ENCODE measurements at places on chromosomes 1 and 21.

- DNase-seq: no peak
Measured at GRCh38 chr1:170556917-170557316, 25.0 kb downstream of the GORAB start.

DNA sequence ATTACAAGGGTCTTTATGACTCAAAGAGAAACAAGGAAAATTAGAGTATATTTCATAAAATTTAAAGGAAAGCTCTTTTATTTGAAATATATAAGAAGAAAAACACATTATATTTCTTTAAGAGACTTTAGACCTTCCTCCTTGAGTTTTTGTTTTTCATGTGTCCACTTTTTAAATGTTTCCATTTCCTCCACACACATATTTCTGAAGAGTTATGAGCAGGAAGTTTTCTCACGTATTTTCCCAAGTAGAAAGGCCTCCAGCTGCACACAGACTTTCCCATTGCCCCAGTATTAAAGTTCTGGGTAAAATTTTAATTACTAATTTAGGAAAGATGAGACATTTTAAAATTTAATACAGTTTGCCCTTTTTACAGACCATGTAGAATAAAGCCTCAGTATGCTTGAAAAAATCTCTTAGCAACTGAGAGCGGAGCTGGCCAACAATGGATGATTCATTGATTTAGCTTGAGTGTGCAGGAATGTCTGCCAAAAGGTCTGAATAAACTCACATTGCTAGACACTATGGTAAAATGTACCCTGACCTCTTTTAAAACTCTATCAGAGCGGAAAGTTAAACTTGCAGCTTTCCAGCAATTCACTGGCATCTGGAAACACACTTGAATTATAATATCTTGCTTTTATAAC, 57.9 kb downstream of the DDAH1 start:
- no peak for DNase-seq

DNA sequence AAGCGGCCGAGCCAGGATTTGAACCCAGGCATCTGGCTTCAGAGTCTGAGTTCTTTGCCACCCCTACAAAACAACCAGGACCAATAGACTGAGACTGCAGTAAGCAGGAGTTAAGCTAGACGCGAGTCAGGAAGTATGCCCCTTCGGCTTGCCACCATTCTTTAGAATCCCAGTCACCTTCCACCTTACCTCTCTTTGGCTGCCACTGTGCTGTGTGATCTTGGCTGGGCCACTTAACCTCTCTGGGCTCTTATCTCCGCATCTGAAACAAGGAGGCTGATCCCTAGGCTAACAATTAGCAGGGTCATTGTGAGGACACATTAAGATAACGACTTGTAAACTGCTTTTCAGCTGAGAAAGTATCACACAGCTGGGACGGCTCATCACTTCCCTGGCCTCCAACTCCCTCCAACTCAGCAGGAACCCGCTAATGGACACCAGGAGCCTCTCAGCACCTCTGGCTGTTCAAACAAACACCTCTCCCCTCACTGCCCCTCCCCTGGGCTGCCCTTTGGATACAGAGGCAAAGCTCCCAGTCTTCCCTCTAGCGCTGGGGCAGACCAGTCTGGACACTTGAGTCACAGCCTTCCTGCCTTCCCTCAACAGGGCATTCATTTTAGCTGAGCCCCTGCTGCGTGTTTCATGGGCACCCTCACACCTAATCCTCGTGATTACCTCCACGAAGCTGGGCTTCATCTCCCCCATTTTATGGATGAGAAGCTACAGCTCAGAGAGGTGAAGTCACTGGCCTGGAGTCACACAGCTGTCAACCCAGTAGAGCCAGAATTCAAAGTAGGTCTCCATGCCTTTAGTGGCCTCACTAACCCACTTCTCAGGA, 83.2 kb downstream of the CAMK2N1 start:
- DNase-seq: no peak

DNA sequence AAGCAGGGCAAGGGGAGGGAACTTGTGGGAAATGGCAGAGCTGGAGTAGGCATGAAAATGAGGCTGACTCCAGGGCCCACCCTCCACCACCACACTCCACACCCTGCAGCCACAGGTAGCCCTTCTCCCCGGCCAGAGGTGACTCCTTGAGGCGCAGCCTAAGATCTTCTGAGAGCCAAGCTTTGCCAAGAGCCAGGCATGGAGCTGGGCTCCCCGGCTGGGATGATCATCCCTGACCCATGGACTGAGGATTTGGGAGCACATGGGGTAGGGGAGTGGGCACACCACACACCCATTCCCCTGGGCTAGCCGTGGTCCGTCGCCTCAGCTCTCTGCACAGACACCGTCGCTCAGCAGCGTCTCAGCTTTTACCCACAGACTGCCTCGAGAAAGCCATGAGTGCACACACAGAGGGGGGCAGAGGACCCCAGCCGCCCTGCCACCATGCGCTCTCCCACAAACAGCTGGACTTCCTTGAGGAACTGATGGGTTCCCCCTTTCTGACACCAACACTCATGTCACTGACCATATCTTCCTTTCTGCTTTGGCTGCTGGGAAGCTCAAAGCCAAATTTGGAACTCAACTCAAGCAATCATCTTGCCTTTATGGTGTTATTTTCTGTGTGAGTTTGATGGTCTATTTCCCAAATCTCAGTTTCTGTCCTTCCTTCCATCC, 123.6 kb upstream of the RUNX3 start:
- no peak for DNase-seq

DNA sequence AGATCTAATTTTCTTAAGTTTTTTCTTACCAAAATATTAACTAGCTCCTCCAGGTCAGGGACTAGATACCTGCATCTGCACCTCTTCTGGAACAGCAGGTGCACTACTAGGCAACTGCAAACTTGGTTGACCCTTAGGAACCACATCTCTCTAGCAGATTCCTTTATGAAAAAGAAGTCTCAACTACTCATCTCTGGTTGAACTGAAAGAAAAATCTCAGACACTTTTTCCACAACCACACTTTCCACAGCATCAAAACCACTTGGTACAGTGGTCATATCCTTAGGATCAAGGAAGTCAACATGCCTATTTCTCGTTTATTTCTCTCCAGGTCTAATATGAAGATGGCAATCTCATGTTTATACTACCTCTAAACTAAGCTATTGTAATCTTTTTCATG, 52.3 kb downstream of the VAV3 start:
- no peak for DNase-seq

GRCh38 chr1:154276797-154277196, 4.4 kb downstream of the HAX1 start:
- no peak for DNase-seq

DNA sequence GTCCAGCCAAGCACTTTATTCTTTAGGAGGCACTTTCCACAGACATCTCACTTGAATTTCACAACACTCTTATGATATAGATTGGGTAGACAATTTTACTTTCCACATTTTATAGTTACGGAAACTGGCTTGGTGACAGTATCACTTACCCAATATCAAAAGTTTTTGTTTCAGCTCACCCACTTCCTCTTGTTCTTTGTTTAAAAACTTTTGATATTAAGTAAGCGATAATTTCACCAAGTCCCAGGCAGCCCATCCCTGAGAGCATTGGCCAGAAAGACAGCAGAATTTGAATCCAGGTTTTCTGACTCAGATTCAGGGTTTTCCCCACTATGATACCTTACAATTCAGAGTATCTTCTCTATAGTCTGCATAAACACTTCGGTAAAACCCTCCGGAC, 60.0 kb downstream of the LRIG2 start:
- peak; percentile 23 for DNase-seq

DNA sequence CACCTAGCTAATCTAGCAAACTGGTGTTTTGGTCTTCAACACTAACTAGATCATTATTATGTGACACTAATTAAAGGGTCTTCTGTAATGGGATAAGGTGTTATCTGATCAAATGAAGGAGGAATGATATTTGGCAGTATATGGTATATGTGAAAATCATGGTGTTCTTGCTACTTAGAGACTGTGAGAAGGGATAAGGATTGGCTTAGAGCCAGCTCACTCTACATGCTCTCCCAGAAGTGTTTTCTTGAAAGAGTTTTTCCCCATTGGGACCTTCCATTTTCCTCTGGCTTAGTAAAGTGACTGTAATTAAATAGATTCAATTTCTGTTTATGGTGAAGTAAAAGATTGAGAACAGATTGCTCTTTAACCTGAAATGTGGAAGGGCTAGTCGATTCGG, 71.2 kb upstream of the RGL1 start:
- DNase-seq: no peak

- DNase-seq: no peak
Measured at GRCh38 chr1:233904633-233905415, at the start of gene SLC35F3. TSS of gene SLC35F3 (plus strand) at chr1:233904676.

DNA sequence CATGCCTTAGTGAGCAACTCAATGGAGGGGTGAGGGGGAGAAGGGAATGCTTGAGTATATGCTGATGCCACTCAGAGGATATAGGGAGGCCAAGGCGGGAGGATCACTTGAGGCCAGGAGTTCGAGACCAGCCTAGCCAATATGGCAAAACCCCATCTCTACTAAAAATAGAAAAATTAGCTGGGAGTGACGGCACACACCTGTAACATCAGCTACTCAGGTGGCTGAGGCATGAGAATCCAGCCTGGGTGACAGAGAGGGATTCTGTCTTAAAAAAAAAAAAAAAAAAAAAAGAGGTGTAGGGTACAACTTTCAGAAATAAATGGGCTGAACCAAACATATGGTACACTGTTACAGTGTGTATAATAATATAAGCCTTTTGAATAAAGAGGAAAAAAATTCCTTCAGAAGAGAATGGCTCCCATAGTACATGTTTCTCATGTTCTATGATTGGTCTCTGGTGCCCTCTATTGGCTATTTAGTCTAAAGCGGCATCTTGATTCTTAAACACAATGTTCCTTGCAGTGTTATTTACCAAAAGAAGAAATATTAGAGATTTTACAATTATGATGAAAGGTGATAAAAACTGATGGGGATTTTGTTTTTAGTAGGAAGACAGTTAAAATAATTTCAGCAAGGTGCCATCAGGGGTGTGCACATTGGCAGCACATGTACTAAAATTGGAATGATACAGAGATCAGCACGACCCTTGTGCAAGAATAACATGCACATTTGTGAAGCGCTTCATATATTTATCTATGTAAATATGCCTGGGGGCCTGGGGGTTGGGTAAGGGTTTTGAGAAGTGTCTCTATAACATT, 109.8 kb downstream of the PATJ start:
- DNase-seq: no peak

DNA sequence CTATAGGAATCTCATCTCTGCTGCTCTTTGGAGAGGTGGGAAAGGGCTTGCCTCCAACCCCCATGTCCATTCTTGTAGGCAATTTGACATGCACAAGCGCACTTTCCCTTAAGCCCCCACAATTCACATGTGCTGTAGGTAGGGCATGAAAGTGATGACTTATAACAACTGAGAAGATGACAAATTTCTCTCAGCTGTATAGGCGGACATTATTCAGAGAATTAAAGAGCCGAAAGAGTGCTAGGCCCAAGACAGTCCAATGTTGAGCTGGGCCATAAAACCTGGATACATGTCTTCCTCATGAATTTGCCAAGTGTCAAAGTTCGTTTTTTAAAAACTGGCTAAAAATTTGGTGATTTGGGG, 106.3 kb upstream of the LYPLAL1 start:
- no peak for DNase-seq

DNA sequence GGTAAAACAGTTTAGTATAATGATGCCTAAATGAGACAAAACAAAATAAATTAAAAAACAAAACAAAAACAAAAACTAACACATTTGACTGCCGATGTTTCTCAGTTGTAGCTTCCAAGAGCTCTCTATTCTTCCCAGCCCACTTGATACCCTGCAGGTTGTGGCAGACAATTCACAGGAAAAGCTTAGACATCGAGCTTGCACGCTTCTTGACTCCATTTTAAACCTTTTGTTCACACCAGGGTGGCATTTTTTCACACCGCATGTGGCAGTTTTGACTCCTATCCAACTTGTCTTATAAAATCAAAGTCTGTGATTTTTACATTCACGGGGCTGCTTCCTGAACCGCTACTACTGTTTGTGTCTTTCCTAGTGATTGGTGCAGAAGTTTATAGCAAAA, 575.9 kb downstream of the USP25 start:
- DNase-seq: no peak

- DNase-seq: no peak
Measured at GRCh38 chr1:30694280-30695175, 28.9 kb downstream of the MATN1 start.

- no peak for DNase-seq
Measured at GRCh38 chr1:172340520-172340919, 80.0 kb upstream of the C1orf105 start.

GRCh38 chr1:174217248-174217647, 57.9 kb downstream of the RABGAP1L start:
- DNase-seq: no peak

- no peak for DNase-seq
Measured at GRCh38 chr1:176638713-176639526, 175.9 kb downstream of the PAPPA2 start.

- no peak for DNase-seq
Measured at GRCh38 chr1:24905355-24905978, 24.6 kb downstream of the RUNX3 start.

DNA sequence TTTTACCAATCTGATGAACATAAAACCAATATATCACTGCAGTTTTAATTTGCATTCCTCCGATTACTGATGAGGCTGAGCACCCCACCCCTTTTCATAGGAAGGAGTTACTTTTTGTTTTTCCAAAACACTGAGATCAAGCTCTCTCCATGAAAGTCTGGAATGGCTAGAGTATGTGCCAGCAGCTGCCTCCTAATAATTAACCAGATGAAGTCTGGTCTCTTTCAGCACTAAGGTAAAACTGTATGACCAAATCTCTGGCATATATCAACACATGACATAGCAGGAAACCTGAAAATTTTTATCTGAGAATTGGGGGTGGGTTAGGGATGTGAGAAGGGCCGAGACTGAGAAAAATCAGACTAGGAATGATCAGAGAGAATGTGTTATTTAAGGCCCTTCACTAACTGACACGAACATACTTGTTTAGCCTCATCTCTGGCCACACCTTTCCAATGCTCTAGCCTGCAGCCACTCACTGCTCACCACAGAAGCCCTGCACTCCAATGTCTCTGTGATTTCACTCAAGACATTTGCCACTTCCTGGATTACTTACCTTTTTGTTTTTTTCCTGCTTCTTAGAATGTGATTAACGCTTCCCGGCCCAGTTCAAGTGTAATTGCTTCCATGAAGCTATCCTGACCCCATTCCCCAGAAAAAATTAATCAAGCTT, 34.7 kb downstream of the WASF2 start:
- DNase-seq: no peak

DNA sequence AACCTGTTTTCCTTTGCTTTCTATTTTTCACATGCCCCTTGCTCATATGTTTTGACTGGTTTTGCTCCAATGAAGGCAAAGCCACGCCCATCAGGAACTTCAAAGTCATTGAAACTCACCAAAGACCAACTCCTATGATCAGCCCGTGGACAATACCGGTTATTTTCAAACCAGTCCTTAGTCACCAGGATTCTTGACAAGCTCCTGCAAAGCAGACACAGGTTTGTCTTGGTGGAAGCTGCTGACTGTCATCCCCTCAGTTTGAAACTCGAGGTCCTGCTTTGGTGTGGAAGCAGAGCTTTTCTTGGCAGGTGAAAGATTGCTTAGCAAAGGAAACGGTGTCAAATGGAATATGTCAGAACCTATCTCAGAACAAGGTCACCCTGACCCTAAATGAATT, 384.7 kb upstream of the CXADR start:
- DNase-seq: no peak

- no peak for DNase-seq
Measured at GRCh38 chr21:23014021-23014420, 2015.8 kb downstream of the NCAM2 start.
